ENCODE measurements at places on chromosomes 6 and 20.

DNA sequence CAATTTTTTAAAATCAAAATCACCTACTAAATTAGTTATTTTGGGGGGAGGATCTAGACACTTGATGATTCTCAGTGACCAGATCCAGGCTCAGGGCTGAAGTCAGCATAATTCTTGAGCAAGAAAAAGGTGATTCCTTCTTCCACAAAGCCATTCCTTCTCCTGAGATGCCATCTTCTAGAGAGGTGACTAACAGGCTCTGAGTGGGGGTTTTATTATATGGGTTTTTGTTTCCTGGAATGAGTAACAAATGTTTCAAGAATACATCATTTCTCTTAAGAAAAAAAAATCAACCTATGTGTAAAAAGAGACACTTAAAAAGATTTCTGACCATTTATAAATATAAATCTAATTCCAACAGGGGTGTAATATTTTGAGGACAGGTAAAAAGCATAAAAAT, 154.3 kb downstream of the NFATC2 start:
- DNase-seq, result no peak

DNA sequence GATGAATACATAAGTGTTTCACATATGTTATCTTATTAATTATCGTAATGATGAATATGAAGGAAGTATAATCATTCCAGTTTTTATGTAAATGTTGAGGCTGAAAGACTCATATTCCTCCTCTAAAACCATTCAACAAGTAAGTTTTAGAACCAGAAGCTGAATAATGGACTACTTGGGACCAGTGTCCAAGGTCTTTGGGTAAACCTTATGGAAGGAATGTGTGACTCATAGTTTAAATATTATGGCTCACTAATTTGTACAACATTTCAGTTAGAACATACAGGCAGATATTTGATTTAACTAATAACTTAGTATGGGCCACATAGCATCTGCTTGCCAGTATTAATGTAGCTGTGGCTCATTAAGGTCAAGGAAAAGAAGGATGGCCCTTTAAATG, 209.6 kb downstream of the TFAP2B start:
- DNase-seq, result no peak

DNA sequence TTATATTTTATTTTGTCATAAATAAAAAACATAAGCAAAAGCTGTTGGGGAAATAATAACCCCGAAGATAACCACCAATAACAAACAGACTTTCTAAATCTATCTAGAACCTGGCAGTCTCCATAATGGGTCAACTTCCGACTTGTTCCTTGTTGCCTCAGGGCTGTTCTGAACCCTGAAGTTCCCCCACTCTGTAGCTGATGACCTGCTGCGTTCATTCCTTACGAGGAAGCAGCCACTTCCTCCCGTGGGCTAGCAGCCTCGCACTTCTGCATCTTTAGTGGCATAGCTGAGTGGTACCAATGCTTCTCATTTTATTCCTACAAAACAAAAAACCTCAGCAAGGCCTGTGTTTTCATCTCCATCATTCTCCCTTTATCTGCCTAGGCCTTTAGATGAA, 103.0 kb downstream of the PLEKHG1 start:
- DNase-seq, result no peak

- no peak for DNase-seq
Measured at GRCh38 chr6:37038292-37039198, 33.1 kb downstream of the FGD2 start.

GRCh38 chr6:30258204-30258603, 45.0 kb upstream of the TRIM26 start:
- DNase-seq, result no peak

DNA sequence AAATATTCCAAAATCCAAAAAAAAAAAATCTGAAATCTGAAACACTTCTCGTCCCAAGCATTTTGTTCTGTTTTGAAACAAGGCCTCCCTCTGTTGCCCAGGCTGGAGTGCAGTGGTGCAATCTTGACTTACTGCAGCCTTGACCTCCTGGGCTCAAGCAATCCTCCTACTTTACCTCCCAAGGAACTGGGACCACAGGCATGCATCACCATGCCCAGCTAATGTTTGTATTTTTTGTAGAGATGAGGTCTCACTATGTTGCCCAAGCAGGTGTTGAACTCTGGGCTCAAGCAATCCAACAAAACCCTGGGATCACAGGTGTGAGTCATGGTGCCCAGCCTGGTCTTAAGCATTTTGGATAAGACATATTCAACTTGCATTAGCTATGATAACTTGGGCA, 13.6 kb downstream of the SESN1 start:
- DNase-seq, result no peak

GRCh38 chr6:44151348-44152108, 7.1 kb upstream of the CAPN11 start:
- DNase-seq, result peak; percentile 65

GRCh38 chr20:64193058-64193457, 28.8 kb downstream of the MYT1 start:
- DNase-seq, result no peak

- no peak for DNase-seq
Measured at GRCh38 chr6:148524976-148525375, 182.3 kb downstream of the SASH1 start.

DNA sequence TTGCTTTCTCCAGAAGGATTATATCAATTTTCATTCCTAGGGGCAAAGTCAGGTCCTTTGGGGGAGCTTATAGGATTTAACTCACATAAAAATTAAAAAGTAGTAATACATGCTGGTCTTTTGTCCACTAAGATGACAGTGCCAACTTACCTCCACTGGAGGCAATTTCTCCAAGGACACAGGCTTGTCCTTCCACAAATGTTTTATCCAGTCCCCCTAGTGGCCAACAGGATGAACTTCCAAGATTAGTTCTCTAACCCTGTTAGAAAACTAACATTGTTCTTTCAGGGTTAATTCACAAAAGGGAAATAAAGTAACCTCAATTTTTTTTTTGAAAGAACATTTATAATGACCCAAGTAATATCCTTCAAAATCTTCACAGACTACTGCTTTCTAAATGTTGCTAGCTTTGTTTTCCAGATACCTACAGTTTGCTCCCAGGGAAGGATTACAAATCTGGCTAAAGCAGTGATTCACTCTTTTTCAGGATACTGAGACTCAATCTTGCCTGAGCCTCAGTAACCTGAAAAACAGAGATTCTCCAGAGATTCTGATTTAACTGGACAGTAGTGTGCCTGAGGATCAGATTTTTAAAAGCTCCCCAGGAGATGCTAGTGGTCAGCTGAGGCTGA, 31.7 kb upstream of the UBR2 start:
- no peak for DNase-seq

- no peak for DNase-seq
Measured at GRCh38 chr6:98946266-98946878, 1.4 kb downstream of the FBXL4 start.

DNA sequence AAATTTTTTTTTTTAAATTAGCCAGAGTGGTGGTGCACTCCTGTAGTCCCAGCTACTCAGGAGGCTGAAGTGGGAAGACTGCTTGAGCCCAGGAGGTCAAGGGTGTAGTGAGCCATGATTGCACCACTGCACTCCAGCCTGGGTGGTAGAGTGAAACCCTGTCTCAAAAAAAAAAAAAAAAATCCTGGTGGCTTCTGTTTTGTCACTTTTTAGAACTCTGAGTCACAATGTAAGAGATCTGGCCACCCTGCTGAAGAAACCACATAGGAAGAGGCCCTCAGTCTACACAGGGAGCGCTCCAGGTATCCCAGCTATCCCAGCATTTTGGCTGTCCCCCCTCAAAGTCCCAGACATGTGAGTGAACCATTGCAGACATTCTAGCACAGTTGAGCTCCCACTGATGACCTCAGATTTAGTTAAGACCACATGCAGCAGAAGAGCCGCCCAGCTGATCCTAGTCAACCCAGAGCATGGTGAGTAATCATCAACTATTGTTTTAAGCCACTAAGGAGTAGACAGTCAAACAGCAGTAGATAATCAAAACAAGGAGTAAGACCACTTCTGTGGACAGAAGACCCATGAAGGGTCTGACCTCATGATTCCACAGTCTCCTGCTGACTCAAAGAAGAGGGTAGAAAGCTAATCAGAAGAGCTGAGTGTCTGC, 12.7 kb upstream of the ARFGEF2 start:
- no peak for DNase-seq

DNA sequence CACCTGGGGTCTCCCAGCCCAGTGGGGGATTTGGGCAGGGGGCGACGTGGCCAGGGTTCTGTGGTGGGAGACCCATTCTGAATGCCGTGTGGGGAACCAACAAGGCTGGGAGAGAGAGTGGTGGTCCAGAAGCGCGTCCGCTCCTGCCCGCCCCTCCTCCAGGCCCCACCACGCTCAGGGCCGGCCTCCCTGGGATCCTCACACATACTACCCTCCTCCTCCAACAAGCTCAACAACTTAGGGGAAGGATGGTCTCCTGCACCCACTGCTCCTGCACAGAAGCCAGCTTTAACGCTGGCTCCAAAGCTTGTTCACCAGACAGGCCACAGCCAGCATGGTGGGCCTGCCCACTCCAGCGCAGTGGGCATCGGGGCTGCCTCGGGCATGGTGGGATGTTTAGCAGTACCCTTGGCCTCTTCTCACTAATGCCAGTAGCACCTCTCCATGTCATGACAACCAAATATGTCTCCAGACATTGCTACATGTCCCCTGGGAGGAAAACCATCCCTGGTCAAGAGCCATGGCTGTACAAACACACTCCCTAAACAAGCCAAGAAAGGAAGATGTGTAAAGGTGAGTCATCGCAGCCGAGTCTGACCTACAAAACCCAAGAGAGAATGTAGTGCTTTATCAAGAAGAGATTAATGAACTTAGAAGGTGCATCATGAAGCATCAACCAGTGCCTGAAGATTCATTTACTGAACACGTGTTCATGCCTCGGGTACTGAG, 75.7 kb downstream of the BMP7 start:
- DNase-seq, result no peak

DNA sequence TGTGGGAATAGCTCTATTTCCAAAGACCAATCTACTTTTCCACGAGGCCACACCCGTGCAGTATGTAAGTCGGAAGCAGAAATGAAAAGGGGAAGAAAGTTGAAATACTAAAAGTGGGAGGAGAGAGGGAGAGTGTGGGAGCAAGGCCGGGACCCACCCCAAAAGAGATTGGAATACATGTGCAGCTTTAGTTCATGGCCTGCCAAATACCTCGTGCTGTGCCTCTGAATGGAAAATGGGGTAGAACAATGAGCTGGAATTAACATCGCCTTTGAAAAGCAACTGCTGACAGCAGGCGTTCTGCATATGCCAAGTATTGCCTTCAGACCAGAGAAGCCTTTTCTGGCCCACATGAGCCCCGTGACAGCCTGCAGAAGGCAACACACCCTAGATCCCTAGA, 155.6 kb downstream of the CD83 start:
- no peak for DNase-seq

DNA sequence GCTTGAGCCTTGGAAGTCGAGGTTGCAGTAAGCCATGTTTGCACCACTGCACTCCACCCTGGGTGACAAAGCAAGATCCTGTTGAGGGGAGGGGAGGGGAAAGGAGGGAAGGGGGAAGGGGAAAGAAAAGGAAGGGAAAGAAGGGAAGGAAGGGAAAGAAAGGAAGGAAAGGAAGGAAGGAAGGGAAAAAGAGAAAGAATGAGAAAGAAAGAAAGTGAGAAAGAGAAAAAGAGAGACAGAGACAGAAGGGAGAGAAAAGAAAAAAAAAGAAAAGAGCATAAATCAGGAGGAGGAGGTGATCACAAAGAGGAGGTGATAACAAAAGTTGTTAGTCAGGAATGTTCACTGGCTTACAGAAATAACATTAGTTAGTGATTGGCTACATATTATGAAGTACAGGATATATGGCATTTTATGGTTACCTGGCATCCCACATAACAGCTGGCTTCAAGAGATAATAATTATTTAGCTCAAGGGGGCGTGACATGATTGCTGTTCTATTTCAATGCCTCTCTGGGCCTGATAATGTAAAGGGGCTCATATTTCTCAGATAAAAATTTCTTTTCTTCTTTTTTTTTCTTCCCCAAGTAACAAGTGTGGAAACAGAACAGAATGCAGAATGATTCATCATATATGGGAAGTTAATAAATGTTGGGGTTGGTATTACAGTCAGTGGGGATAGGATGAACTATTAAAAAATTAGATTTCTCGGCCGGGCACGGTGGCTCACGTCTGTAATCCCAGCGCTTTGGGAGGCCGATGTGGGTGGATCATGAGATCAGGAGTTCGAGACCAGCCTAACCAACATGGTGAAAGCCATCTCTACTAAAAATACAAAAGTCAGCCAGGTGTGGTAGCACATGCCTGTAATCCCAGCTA, 27.1 kb downstream of the SAMHD1 start:
- DNase-seq, result no peak

- no peak for DNase-seq
Measured at GRCh38 chr20:5465604-5465927, 148.8 kb upstream of the PROKR2 start.

GRCh38 chr6:137673603-137674002, 179.4 kb upstream of the OLIG3 start:
- DNase-seq, result no peak

- DNase-seq, result no peak
Measured at GRCh38 chr6:112330071-112330878, 16.9 kb upstream of the RFPL4B start.

GRCh38 chr6:112802144-112802543, 455.0 kb downstream of the RFPL4B start:
- DNase-seq, result no peak
